ENCODE measurements at places on chromosomes 12 and 14.

GRCh38 chr14:69479696-69480095 is 4.8 kb upstream of the PLEKHD1 start:
- DNase-seq, result no peak

GRCh38 chr12:8081251-8081920 is 688 bp upstream of the NECAP1 start:
- peak; percentile 56 for DNase-seq

- DNase-seq, result no peak
These were observed 1003.3 kb upstream of the TMEM132C start for GRCh38 chr12:127263621-127264020.

GRCh38 chr12:42474391-42474790 is 115.2 kb downstream of the PRICKLE1 start:
- DNase-seq, result no peak

DNA sequence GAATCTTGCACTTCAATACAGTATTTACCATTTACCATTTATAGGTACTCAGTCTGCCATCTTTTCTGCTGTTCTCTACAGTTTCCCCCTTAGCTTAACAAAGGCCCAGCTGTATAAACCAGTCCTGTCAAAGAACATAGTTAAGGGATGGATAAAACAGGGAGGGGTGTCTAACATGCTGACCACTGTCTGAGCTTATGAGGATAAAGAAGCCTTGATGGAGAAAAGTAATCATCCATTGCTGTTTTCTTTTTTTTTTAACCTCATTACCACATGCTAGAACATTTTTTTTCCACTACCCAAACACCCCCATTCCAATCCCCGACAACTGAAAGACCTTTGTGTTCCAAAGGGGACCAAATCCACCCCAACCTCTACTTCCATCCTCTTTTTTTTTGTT is 39.9 kb downstream of the SOX5 start:
- no peak for DNase-seq

DNA sequence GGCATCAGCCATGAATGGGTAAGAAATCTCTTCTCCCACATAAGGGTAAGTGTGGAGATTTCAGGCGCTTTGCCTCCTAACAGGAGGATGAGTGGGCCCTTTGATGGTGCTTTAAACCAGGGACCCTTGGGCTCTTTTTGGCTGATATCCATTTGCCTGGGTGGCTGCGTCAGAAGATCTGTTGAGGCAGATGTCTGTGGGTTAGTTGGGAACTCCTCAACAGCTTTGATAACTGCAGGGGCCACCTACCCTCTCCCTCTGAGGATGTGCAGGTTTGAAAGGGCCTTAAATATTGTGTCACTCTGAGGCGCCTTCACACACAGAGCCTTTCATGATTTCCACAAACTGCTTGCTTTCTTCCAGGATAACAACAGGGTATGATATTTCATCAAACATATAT is 210.7 kb downstream of the PPM1H start:
- no peak for DNase-seq

- no peak for DNase-seq
These were observed 33.9 kb upstream of the RASSF8 start for GRCh38 chr12:25924491-25925001.

DNA sequence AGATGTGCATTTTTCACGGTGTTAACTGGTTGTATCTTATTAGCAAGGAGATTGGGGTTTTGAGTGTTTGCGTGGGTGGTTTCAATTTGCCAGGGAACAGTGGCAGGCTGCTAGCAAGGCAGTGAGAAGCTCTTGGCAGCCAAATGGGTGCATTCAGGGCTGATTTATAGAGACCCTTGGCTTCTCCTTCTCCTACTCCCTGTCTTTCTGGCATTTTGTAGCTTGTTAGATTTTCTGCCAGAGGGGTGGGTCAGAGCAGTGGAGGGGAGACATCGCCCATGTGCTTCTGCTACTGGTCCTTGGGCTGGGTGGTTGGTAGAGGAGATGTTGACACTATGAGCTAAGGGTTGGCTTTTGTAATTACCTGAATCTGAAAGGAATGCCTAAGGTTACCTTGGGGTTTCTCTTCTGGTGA is 9.6 kb downstream of the CALM1 start:
- no peak for DNase-seq

- DNase-seq, result no peak
These were observed 155.0 kb downstream of the GCH1 start for GRCh38 chr14:54747616-54748015.

GRCh38 chr14:81342850-81343580 is 57.1 kb downstream of the STON2 start:
- no peak for DNase-seq

DNA sequence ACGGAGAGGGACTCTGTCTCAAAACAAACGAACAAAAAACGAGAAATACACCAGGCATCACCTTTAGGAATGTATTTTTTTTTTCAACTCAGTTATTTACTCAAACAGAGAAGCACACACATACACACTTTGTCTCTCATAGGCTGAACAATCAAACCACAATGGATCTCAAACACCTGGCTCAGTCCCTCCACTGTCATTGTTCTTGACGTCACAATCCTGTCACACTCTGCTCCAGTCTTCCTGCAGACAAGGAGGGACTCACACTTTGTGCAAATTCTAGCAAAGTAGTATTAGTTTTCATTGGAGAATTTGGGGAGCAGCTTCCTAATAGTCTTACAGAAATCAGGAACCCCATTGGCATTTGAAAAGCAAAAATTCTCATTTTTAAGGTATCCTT is 727.8 kb downstream of the BCL11B start:
- no peak for DNase-seq

- DNase-seq, result peak; percentile 62
These were observed 2.3 kb downstream of the MMP14 start for GRCh38 chr14:22838631-22839041.

DNA sequence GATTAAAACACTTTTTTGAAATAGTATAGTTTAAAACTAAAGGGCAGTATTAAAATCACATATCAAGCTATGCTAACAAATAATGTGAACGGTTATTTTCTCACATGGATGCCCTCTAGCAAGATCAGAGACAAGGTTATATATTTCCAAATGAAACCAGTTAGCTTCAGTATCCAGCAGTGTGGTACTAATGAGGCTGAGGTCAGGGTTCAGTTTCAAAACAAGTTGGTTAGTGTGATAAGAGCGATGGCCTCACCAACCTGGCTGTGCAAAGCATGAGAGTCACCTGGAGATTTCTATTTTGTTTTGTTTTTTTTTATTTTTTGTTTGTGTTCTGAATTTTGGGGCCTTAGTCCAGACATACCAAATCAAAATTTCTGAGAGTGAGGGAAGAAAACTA is 352.2 kb upstream of the KITLG start:
- no peak for DNase-seq

DNA sequence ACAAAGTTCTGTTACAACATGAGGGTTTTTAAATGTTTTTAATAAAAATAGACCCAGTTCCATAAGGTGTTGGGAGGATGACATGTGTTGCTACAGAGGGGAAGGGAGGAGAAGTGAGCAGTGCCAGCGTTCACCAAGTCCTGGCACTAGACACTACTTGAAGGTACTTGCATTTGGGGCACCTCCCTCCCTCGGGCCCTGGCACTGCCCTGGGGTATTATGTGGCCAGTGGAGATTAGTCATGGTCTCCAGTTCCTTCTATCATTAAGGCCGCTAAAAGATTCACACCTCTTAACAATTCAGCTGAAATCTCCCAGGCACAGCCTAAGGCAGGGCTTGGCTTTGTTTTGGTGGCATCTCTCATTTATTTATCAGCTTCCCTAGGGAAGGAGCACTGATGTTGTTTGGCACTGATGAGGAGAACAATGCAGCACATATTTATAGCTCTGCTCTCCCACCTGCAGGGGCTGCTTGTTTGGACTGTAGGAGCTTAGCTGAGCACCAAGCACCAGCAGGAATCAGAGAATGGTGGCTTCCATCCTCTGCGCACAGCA is 155.5 kb upstream of the NTF3 start:
- DNase-seq, result no peak

DNA sequence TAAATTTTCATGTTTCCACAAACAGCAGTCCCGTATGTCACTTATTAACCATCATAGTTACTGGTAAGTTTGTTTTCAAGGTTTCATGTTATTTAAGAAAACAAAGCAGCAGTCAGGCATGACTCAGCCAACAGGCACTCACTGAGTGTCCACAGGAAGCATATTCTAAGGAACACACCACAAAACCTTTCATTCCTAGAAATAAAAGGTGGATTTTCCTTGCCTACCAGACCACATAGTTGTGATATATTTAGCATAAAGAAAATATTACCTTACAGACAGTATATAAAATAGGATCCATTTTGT is 143.3 kb upstream of the AVPR1A start:
- no peak for DNase-seq

GRCh38 chr12:94263011-94263811 is 114.8 kb downstream of the PLXNC1 start:
- peak; percentile 77 for DNase-seq

- no peak for DNase-seq
These were observed 475.6 kb upstream of the SOX5 start for GRCh38 chr12:24424889-24425600.

- no peak for DNase-seq
These were observed 11.7 kb upstream of the RAD51AP1 start for GRCh38 chr12:4526923-4527546.

DNA sequence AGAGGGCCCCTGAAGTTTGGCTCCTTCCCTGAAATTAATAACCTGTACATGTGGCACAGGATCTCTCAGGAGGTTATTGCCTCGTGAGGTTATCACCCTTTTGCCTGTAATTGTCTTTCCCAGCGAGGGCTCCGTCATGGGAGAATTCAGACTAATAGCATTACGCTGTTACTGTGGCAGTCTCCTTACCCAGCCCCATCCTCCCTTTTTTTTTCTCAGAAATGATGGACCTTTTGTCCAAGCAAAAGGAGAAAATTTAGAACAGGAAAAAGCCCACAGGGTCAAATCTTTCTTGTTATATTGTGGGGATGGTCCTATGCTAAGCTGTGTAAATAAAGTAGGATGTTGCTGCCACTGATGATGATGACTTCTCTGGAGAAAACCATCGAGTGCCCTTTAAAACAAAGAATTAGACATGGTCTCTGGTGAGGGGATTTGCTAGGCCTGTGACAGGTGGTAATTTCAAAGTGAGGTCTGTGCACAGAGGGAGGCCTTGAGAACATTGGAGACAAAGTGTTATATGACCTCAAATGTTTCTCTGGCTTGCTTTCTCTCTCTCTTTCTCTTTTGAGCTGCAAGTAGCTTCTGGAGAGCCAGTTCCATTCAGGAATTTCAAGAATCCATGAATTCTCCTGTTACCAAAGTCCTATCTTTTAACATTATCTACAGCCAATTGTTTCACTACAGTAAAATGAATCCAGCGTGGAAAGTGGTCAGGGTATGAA is 357.2 kb downstream of the BMP4 start:
- no peak for DNase-seq

- DNase-seq, result no peak
These were observed 20.9 kb downstream of the HNRNPC start for GRCh38 chr14:21248338-21248737.

Measured in GM12865 (cell line).